ENCODE measurements at places on chromosomes 13 and 19.
A peak's percentile ranks its signal among the peaks of the same experiment; 100 is the strongest.

GRCh38 chr13:27792393-27793218 is at the start of gene GSX1:
GSX1 (plus strand) TSS chr13:27792483; CDS start chr13:27792691, 208 bp downstream.
- DNase-seq: peak; percentile 31

- peak; percentile 95 for DNase-seq
These were observed 933 bp upstream of the NRTN start for GRCh38 chr19:5803752-5804515.

DNA sequence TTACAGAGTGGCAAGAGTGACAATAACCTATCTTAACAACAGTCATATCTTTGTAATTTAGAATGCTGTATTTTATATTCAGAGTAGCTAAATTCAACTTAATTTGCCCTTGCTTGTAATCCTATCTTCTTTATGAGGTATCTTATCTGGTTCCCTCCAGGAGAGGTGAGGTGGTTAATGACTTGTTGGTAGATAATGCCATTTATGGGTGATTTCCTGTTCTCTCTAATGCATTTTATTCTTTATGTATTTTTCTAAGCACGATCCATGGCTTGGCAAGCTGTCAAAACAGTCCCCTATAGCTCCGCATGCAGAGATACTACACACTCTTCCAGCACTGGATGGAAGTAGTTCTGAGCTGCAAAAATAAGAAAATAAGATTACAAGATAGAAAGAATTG is 267.9 kb downstream of the LMO7 start:
- no peak for DNase-seq

DNA sequence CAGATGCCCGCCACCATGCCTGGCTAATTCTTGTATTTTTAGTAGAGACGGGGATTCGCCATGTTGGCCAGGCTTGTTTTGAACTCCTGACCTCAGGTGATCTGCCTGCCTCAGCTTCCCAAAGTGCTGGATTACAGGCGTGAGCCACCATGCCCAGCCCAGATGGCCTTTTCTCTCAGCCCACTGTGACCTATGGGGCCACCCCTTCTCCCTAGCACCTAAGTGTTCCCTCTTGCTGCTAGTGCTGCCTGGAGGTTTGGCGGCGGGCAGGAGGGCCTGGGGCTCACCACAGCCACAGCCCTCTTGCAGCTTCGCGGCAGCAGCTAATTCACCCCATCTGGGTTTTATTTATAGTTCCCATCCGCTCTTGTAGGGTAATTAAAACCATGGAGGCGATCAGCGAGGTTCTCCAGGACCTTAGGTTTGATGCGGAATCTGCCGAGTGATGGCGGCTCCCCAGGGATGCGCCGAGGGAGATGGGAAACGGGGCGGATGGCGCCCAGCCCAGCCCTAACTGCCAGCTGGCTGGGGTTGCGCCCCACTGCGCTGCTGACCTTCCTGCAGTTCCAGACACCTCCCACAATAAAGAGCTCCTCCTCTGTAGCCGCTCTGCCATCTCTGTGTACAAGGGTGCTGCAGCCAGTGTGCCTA is 3.3 kb downstream of the REX1BD start:
- DNase-seq: no peak

DNA sequence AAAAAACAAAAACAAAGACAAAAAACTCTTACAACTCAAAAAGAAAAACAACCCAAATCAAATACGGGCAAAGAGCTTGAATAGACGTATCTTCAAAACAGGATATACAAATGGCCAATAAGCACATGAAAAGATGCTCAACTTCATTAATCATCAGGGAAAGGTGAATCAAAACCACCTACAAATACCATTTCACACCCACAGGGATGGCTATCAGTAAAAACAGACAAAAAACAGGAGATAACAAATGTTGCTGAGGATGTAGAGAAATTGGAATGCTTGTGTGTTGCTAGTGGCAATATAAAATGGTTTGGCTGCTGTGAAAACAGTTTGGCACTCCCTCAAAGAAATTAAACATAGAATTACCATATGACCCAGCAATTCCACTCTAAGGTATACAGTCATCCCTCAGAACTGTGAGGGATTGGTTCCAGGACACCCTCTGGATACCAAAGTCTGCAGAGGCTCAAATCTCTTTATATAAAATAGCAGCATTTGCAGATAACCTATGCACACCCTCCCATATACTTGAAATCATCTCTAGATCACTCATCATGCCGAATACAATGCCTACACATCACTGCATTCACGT is 29.7 kb downstream of the MLLT1 start:
- no peak for DNase-seq

GRCh38 chr13:101036546-101036945 is 362.0 kb upstream of the TMTC4 start:
- DNase-seq: no peak

GRCh38 chr13:112443995-112444311 is 67.8 kb downstream of the SPACA7 start:
- DNase-seq: peak; percentile 62

- no peak for DNase-seq
These were observed 81.9 kb upstream of the SLC15A1 start for GRCh38 chr13:98834254-98834960.

DNA sequence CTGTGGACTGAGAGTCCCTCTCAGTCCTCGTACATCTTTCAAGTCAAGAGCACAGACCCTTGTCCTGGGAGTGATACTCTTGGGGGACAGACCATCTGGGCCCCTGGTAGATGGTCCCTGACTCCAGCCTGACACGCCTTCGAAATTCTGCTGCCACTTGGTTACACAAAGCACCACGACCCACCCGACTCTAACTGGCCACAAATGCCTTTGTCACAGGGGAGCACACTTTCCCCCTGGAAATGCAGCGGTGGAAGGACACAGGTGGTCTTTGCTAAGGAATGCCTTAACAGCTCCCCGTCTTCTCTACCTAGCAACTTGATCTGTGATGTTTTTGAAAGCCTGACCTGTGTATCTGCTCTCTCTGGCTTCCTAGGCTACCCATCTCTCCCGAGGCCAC is 13.8 kb upstream of the DHRS12 start:
- DNase-seq: no peak

GRCh38 chr19:19334989-19335344 is 14.3 kb downstream of the MAU2 start:
- no peak for DNase-seq
